ENCODE measurements at places on chromosomes 16 and 17. TPM values are rescaled to one million over a fixed set of nuclear protein-coding genes. Genes with fewer than 3 reads are reported as not detected.

- H3K4me3 ChIP-seq: no peak overlapping the region
- no peak for DNase-seq
- H3K27ac ChIP-seq: peak overlapping the region; percentile 85
- H3K36me3 ChIP-seq: no peaks in the 10 kb centered on the region
Measured at GRCh38 chr16:17335826-17336529, 134.8 kb downstream of the XYLT1 start.

- H3K27me3 ChIP-seq: no peaks in the 10 kb centered on the region
- peaks cover 67% of the 10 kb centered on the region for H3K36me3 ChIP-seq
- H3K4me1 ChIP-seq: peaks cover 6% of the 10 kb centered on the region
- H3K4me3 ChIP-seq: no peak overlapping the region
- H3K27ac ChIP-seq: peak overlapping the region; percentile 69
- DNase-seq: no peak
Measured at GRCh38 chr16:21626659-21627277, 25.6 kb downstream of the IGSF6 start.

DNA sequence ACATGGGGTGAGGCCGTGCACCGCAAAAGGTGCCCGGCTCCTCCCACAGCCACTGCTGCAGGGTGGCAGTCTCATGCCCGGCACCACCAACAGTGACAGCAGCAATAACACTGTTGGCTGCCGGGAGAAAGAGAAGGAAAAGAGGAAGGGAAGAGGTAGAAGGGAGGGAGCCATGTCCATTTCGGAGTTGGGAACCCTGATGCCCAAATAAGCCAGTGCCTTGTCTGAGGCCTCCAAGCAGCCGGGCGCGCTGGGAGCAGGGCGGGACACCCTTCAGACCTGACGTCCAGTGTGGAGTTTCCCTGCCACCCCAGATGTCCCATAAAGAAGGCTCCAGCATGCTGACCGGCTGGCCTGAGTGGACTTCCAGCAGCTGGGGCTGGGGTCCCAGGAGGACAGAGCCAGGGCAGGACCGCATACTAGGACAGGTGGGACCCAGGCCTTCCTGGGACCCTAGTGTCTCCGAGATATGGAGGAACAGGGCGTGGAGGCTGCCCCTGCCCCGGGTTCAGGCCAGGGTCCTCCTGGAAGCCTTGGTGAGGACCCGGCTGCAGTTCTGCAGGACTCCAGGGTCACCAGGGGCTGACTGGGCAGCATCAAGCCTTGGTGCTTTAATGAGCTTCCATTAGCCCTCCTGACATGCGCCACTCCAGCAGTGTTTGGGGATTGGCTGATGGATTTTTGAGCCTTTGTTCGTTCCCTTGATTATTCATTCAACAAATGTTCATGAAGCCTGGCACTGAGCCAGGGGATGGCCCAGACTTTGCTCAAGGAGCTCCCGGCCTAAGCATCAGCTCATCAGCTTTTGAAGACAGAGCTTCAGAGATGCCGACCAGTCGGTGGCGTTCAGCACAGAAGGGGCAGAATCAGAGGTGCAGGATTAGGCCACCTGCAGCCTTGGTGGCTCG, 223.6 kb upstream of the CIBAR2 start:
- peak overlapping the region; percentile 66 for H3K4me3 ChIP-seq
- peaks cover 62% of the 10 kb centered on the region for H3K4me1 ChIP-seq
- H3K27me3 ChIP-seq: peaks cover 55% of the 10 kb centered on the region
- DNase-seq: no peak
- no peaks in the 10 kb centered on the region for H3K36me3 ChIP-seq

GRCh38 chr16:10339777-10340732, 45.8 kb upstream of the ATF7IP2 start:
- no peak overlapping the region for H3K4me3 ChIP-seq
- H3K36me3 ChIP-seq: peaks cover 47% of the 10 kb centered on the region
- no peak for DNase-seq
- H3K27me3 ChIP-seq: peaks cover 17% of the 10 kb centered on the region
- H3K27ac ChIP-seq: no peak overlapping the region
- H3K4me1 ChIP-seq: no peaks in the 10 kb centered on the region

DNA sequence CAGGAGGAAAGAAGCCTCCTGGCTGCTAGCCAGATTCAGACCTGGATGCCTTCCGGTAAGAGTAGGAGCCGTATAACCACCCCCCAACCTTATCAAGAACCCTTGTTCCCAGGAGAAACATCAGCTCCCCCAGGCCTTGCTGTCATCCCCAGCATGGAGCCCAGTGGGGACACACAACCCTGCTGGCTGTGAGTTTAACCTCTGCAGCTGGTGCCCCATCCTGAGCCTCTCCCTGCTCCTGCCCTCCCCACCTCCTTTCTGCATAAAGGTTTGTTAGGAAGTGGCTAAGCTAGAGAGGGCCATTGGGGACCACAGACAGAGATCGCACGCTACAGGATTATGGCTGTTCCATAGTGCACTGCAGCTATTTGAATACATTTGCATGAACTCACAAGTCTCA, 55.5 kb upstream of the RPL38 start:
- no peak for DNase-seq
- H3K36me3 ChIP-seq: peaks cover 11% of the 10 kb centered on the region
- no peak overlapping the region for H3K4me3 ChIP-seq

- H3K4me3 ChIP-seq: no peak overlapping the region
- no peaks in the 10 kb centered on the region for H3K27me3 ChIP-seq
- DNase-seq: no peak
- no peak overlapping the region for H3K27ac ChIP-seq
Measured at GRCh38 chr16:19329932-19330331, 44.4 kb downstream of the CLEC19A start.

DNA sequence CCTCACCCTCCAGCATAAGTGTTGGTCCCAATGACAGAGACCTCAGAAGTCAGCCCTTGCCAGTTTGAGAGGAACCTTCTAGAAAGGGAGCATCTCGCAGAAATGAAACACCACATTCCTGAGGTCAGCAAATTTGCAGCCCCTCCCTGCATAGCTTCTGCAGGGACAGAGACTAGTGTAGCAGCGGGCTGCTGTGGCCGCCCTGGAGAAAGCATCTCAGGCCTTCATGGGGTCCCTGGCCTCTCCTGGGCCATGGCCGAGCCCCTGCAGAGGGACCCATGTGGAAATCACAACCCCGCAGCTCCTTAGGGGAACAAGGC, 11.4 kb downstream of the HS3ST6 start:
- peaks cover 9% of the 10 kb centered on the region for H3K4me1 ChIP-seq
- no peak overlapping the region for H3K27ac ChIP-seq

DNA sequence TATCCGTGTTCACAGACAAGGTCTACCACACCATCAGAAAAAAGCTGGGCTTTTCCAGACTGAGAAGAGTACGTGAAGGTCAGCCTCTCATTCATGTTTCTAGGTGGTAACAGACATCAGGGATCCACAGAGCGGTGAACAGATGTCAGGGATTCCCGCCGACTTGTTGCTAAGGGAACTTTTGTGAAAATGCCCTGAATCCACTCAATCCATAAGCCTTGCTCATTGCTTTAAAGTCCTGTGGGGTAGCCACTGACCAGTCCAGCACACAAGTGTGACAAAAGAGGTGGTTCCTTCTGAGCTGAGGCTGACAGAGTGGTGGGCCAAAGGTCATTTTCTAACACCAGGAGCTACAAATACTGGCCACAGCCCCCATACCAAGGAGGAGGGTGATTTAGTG, 5.9 kb downstream of the GAS7 start:
- no peak overlapping the region for H3K27ac ChIP-seq
- no peak for DNase-seq
- peaks cover 7% of the 10 kb centered on the region for H3K4me1 ChIP-seq
- no peak overlapping the region for H3K4me3 ChIP-seq

GRCh38 chr16:58684001-58684353, 593 bp downstream of the SLC38A7 start:
- H3K4me3 ChIP-seq: peak overlapping the region; percentile 88
- DNase-seq: no peak
- peaks cover 10% of the 10 kb centered on the region for H3K4me1 ChIP-seq
- H3K27ac ChIP-seq: 0 out of 2 replicates have a peak overlapping the region, but pooled peaks have one; percentile 11

GRCh38 chr17:4345581-4346252, 20.8 kb downstream of the UBE2G1 start:
- H3K27ac ChIP-seq: peak overlapping the region; percentile 92
- H3K36me3 ChIP-seq: 0 out of 2 replicates have a peak, but pooled peaks cover 3% of the 10 kb centered on the region
- H3K4me3 ChIP-seq: no peak overlapping the region
- DNase-seq: no peak
- no peaks in the 10 kb centered on the region for H3K27me3 ChIP-seq

GRCh38 chr16:89365044-89365467, 125.3 kb downstream of the ANKRD11 start:
- no peak for DNase-seq
- peak overlapping the region; percentile 98 for H3K27ac ChIP-seq
- H3K4me1 ChIP-seq: peaks cover 77% of the 10 kb centered on the region

DNA sequence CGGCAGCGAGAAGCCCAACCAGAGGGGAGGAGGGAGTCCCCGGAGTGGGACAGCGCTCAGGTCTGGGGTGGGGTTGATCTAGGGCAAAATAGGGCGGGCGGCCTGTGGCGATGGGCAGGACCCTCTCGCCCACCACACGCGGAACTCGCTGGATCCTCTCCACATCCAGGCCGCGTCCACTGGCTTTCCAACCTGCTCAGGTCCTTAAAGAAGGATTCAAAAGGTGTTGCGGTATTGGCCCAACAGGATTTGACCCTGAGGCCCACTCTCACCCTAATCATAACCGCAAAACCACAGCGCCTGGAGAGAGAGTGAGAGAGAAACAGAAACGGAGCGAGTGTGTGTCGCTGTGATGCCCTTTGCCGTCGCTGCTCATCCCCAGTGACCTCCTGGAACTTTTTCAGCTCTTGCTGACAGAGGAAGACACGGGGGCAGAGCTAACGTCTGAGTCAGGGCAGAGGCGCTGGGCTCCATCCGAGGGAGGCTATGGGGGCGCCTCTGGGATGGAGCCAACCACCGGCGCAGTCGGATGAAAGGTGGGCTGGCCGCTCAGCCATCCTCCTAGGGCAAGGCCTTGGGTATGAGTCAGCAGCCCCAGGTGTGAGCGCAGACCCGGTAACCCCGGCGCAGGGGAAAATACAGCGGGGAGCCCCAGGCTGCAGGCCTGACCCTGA, 16.7 kb upstream of the OR1F1 start:
- H3K4me1 ChIP-seq: peaks cover 25% of the 10 kb centered on the region
- H3K27me3 ChIP-seq: peaks cover 57% of the 10 kb centered on the region
- peak overlapping the region; percentile 78 for H3K27ac ChIP-seq
- peak; percentile 72 for DNase-seq

GRCh38 chr17:63190821-63191370, 224.9 kb downstream of the TANC2 start:
- H3K4me1 ChIP-seq: no peaks in the 10 kb centered on the region
- no peak overlapping the region for H3K27ac ChIP-seq

DNA sequence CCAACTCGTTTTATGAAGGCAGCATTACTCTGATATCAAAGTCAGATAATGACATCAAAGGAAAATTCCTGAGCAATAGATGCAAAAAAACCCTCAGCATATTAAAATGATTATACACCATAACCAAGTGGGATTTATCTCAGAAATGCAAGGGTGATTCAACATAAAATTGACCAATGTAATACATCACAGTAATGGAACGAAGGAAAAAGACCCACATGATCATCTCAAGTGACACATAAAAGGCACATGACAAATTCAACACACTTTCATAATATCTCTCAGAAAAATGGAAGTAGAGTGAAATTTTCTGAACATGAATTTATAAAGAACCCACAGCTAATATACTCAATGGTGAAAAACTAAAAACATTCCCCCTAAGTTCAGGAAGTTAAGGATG, 118.8 kb downstream of the ITFG1 start:
- H3K4me1 ChIP-seq: 0 out of 2 replicates have a peak, but pooled peaks cover 4% of the 10 kb centered on the region
- no peaks in the 10 kb centered on the region for H3K27me3 ChIP-seq
- no peak for DNase-seq
- peaks cover 36% of the 10 kb centered on the region for H3K36me3 ChIP-seq
- no peak overlapping the region for H3K4me3 ChIP-seq

- H3K27me3 ChIP-seq: no peaks in the 10 kb centered on the region
- H3K4me1 ChIP-seq: peaks cover 45% of the 10 kb centered on the region
- H3K4me3 ChIP-seq: no peak overlapping the region
- no peak for DNase-seq
- peak overlapping the region; percentile 61 for H3K27ac ChIP-seq
Measured at GRCh38 chr17:67487506-67487905, 110.4 kb downstream of the PITPNC1 start.

GRCh38 chr17:5678171-5678570, 93.9 kb upstream of the NLRP1 start:
- H3K27ac ChIP-seq: no peak overlapping the region
- no peak for DNase-seq
- H3K36me3 ChIP-seq: no peaks in the 10 kb centered on the region
- H3K27me3 ChIP-seq: peaks cover 3% of the 10 kb centered on the region

- no peak overlapping the region for H3K4me3 ChIP-seq
- no peak overlapping the region for H3K27ac ChIP-seq
- H3K36me3 ChIP-seq: no peaks in the 10 kb centered on the region
- no peaks in the 10 kb centered on the region for H3K27me3 ChIP-seq
- DNase-seq: no peak
Measured at GRCh38 chr17:82662711-82663261, 14.5 kb upstream of the WDR45B start.

GRCh38 chr16:79092846-79093245, 507.7 kb downstream of the MAF start:
- DNase-seq: no peak
- no peak overlapping the region for H3K4me3 ChIP-seq
- H3K27ac ChIP-seq: no peak overlapping the region
- no peaks in the 10 kb centered on the region for H3K36me3 ChIP-seq

GRCh38 chr16:47664653-47665325, 203.7 kb downstream of the PHKB start:
- H3K4me3 ChIP-seq: no peak overlapping the region
- H3K4me1 ChIP-seq: 0 out of 2 replicates have a peak, but pooled peaks cover 4% of the 10 kb centered on the region
- DNase-seq: no peak
- H3K27ac ChIP-seq: no peak overlapping the region

DNA sequence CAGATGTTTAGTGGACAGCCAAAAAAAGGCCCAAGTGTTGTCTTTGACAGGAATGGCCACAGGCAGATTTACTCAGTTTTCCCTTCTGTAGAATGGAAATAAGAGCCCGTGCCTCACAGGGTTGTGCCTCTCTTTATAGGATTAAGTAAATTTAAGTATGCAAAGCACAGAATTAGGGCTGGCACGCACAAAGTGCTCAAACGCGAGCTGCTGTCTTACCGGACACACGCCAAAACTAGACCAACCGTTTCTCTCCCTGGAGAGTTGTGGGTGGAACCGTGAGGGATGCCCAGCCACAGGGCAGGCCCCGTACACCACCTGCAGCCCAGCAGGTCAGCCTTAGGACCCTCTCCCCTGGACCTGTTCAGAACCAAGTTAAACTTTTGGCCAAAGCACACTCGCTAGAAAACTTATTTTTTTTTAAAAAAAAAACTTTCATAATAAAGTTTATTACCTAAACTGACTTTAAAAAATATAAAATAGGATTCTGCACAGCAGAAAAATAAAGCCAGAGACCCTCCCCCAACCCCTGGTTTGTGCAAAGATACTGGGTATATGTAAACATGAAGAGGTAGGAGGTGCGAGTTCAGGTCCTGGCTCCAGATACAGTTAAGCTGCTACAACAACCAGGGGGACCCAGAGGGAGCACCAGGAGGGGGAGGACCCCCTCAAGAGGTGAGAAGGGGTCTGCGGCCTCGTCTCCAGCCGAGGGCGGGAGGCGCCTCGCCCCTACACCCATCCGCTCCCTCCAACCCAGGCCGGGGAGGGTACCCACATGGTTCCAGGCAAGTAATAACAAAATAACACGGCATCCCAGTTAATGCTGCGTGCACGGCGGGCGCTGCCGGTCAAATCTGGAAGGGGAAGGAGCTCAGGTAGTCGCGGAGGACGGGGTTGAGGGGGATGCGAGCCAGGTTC, 1.8 kb downstream of the SOCS1 start:
- H3K27ac ChIP-seq: peak overlapping the region; percentile 84
- DNase-seq: no peak
- no peaks in the 10 kb centered on the region for H3K27me3 ChIP-seq
- H3K4me1 ChIP-seq: peaks cover 38% of the 10 kb centered on the region

TRPV2 gene
- 3.5 TPM for total RNA-seq

SNAI3 gene
- total RNA-seq: 9.1 TPM

PHAF1 gene
- 16.9 TPM for total RNA-seq

GALR2 gene
- total RNA-seq: 2.0 TPM

SOX9 gene
- total RNA-seq: 8.1 TPM

SLC12A4 gene
- total RNA-seq: 94.1 TPM

MT1G gene
- total RNA-seq: 333 TPM

All from WTC11 (cell line).